ENCODE measurements at places on chromosomes 1 and 21.

GRCh38 chr1:240508950-240509349 lies 103.0 kb downstream of the GREM2 start:
- no peak for DNase-seq

DNA sequence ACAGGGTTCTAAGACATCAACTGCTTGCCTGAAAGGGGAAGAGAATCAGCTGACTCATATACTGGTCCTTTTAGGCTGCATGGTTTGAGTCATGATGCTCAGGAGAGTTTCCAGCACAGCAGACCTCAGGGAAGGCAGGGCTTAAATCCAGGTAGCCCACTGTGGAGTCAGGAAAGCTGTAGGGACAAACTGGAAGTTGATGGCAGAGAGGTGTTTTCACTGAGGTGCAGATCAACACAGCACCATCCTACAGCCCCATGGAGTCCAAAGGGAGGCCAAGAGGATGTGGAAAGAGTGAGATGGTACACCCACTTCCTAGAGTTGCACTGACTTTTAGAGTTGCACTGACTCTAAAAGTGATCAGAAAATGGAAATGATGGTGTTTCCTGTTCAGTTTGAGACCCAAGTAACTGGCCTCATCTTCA lies 252.4 kb upstream of the DUSP10 start:
- DNase-seq, result no peak

DNA sequence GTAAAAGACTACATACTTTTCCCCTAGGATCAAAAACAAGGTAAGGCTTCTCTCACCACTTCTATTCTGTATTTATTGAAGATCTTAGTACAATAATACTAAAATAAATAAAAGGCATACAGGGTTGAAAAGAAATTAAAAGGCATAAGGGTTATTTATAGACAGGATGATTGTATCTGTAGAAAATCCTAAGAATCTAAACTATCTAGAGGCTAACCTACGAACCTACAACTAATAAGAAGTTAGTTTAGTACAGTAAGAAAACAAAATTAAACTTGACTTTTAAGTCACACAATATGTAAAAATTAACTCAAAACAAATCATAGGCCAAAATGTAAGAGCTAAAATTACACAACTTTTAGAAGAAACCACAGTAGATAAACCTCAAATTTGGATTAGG lies 50.4 kb upstream of the ADAM30 start:
- DNase-seq, result no peak

GRCh38 chr1:214384373-214385079 lies 103.6 kb downstream of the SMYD2 start:
- DNase-seq, result no peak

- no peak for DNase-seq
These were observed 222.0 kb downstream of the SETD4 start for GRCh38 chr21:35838350-35838749.

DNA sequence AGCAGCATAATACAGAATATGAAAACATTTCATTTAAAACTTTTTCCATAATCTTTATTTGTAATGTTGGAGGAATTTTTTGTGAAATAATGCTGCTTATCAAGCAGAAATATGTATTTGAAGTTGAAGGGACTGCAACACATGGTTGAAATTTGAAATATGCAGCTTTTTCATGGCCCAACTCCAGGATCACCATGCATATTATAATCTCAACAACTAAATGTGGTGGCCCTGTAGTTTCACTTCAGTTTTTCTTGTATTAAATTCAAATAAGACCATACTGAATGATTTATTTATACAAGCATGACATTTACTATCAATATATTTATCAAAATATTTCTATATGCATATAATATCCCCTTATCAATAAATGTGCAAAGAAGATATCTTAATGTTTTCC lies 157.7 kb upstream of the LHX8 start:
- DNase-seq, result no peak

GRCh38 chr1:235313931-235314678 lies 13.9 kb downstream of the ARID4B start:
- no peak for DNase-seq

DNA sequence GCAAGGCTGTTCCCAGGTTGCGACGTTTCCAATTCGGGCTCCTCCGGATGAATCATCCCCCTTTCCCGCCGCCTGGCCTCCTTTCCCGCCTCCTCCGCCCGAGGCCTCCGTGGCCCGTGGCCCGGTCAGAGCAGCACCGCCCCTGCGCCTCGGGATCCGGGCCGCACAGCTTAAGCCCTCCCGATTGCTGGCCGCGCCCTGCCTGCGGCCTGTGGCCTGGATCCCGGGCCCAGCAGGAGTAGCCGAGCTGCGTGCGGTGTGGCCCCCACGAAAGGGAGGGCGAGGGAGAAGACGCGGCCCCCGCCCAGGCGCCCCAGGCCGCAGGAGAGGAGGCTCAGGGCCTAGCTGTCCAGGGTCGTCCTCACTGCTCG lies 1.0 kb downstream of the TMEM200B start:
- DNase-seq, result no peak

- DNase-seq, result no peak
These were observed 16.0 kb upstream of the TEKT2 start for GRCh38 chr1:36067871-36068270.

GRCh38 chr1:165930961-165931360 lies 103.5 kb downstream of the UCK2 start:
- no peak for DNase-seq

GRCh38 chr1:54125386-54126070 lies 27.3 kb downstream of the CDCP2 start:
- no peak for DNase-seq

DNA sequence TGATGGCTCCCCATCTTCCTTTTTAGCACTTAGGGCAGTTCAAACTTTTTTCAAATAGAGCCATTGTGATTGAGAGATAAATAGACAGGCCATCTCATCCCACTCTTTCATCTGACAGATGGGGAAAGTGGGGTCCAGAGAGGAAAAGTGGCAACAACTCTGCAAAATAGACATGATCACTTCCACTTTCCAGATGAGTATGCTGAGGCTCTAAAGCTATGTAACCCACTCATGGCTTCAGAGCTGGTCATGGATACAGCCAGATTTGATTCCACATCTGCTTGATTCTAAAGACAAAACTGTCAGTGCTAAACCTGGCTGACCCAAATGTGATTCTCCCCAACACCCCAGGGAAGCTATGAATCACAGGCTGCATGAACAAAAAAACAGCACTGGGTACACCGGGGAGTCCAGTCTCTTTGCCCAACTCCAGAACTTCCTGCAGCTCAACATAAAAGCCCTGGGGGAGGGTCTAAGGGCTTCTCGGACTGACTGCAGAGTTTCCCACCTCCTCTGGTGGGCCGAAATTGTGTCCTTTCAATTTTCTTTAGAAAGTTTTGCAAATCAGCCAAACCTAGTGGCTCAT lies 59.3 kb downstream of the PLPP3 start:
- DNase-seq, result no peak

- no peak for DNase-seq
These were observed 525 bp downstream of the AIRE start for GRCh38 chr21:44286086-44286715.

DNA sequence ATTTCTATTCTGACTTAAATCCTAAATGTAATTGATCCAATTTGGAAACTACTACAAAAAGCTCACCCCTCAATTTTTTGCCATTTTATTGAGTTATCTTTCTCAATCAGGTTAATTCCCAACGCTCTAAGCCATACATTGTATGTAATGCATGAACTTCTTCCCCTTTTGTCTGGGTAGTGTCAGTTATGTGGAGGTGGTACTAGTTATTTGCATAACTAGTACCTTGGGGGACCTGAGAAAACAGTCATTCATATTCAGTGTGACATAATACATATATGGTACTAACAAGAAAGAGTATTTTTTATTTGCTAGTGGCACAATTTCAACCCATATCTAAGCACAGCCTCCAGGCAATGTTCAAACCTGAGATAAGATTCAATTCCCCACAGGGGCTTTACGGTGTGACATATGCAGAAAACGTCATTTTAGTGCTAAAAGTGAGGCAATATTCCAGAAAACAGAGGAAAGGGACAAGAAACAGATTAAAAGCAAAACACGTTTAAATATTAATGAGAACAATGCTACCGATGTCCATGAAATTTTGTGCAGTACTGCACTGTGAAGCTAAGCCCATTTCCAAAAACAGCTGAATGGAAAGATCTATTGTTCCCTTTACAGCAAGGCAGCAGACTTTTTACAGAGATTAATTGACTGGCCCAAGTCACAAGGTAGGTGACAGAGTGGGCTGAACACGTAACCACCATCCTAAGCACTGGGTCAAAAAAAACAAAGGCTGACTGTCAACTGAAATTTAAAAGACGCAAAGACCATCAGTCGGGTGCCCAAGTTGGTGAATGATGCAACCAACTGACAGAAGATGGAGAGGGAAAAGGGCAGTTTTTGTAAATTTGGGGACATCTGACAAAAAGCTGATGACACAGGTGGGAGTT lies 1.4 kb downstream of the HLCS start:
- DNase-seq, result no peak

DNA sequence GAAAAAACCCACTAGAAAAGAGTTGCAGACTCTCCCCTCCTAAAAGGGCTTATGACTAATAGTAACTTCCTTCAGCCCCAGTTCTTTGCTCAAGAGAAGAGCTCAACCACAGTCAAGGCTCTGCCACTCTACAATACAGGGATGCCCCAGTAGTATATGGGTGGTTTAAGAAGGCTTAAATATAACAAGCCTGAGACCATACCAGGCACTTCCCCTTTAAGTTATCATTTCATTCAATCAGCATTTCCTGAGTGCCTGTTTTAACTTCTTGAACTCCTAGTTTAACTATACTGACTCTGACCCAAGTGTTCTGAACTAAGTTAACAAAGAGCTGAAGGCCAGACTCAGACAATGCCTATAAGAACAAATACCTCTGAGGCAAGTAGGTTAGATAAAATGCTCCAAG lies 19.8 kb downstream of the PRPF38A start:
- peak; percentile 75 for DNase-seq

GRCh38 chr1:55718758-55719671 lies 503.9 kb upstream of the USP24 start:
- DNase-seq, result no peak

DNA sequence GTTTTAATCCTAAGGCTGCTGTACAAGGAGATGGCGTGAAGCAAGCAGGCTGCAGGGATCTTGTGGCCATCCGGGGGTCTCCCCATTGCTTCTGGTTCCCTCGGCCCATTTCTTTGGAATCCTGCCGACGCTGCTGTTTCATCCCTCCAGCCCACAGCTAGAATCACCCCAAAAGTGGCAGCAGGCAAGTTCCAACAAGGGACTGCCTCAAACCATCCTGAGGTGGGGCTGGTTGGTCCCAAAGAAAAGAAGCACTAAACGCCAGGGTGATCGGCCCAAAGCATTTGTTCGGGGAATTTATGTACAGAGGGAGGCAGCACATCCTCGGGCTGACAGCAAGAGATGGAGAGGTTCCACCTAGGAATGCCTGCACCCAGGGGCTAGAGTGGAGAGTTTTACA lies 4.5 kb upstream of the MIB2 start:
- DNase-seq, result no peak

GRCh38 chr1:173478094-173478674 lies 1.0 kb downstream of the PRDX6 start:
- no peak for DNase-seq

- DNase-seq, result no peak
These were observed 6.8 kb upstream of the AK2 start for GRCh38 chr1:33043267-33044092.

DNA sequence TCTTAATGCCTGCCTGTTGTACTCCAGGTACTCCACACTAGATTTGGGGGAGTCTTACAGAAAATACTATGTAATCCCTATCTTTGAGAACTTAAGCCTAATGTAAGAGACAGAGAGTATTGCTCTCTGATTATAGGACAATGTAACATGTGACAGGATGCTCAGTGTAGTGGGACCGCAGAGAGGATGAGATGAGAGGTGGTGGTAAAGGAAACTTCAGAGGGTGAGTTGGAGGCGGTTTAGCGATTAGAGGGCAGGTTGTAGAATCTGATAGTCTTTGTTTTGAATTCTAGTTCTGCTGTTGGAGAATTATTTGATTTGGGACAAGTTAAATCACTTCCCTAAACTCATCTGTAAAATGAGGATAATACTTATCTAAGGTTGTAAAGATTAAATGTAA lies 5.4 kb downstream of the SOAT1 start:
- DNase-seq, result peak; percentile 60

GRCh38 chr1:68201546-68202238 lies 30.6 kb downstream of the WLS start:
- no peak for DNase-seq

DNA sequence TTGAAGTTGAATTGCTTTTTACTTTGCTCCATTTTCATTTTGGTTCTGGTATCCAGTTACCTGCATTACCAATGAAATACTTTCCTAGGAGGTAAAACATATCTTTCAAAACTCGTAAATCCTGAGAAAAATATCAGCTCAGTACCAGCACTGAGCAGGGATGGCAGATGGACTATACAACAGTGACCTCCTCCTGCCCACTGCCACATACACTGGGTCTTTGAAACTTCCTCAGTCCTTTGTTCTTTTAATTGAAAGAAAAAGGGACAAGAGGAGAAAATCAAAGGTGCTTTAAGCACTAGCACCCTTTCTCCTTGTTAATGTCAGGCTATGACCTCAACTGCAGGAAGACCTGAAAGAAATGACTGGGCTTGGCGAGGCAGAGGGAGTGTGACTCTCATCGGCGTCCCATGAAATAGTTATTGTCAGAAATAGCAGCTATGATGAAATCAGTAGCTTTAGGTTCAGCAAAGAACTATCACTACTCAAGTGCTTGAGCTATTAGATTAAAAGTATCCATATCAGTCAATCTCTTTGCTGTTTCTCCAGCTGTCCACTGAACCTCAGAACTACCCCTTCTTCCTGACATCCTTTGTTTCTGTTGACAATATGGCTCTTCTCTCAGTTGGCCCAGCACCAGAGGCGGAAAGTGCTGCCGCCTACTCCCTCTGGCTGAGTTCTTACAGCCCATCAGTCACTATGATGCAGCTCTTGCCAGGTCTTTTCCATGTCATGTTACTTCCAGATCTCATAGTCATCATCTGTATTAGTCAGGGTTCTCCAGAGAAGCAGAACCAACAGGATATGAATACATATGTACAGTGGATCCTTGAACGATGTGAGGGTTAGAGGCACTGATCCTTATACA lies 207.0 kb upstream of the MAP1LC3C start:
- no peak for DNase-seq

GRCh38 chr1:74681001-74681400 lies 7.4 kb upstream of the ERICH3 start:
- DNase-seq, result no peak

- DNase-seq, result no peak
These were observed 2.2 kb upstream of the NBPF1 start for GRCh38 chr1:16615253-16616252.

GRCh38 chr1:184050636-184051035 lies 894 bp upstream of the TSEN15 start:
- DNase-seq, result no peak

- DNase-seq, result no peak
These were observed 66.6 kb downstream of the IFI44 start for GRCh38 chr1:78716186-78716585.

DNA sequence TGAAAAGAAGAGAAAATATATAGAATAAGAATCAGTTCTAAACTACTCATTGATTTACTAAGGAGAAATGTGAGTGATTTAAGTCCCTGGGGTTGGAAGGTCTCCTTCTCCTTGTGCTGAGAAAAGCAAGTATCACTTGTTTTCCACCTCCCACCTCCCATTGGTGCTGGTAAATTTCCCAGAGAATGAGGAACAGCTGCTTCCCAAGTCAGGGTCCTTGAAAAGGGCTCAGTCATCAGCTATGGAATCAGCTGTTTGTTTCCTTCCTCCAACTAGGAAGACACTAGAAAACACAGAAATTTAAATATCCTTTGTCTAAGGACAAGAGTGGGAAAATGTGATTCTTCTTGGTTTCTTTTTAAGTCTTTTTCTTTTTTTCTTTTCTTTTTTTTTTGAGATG lies 131.3 kb upstream of the C1orf21 start:
- DNase-seq, result no peak

GRCh38 chr1:163770265-163770664 lies 448.5 kb downstream of the NUF2 start:
- DNase-seq, result no peak

- DNase-seq, result no peak
These were observed 825 bp downstream of the TMEM39B start for GRCh38 chr1:32073299-32074229.

Measured in CD4-positive, alpha-beta T cell treated with Interleukin-1 beta for 1 hour (primary cell).